ENCODE measurements at places on chromosomes 6 and 20.

DNA sequence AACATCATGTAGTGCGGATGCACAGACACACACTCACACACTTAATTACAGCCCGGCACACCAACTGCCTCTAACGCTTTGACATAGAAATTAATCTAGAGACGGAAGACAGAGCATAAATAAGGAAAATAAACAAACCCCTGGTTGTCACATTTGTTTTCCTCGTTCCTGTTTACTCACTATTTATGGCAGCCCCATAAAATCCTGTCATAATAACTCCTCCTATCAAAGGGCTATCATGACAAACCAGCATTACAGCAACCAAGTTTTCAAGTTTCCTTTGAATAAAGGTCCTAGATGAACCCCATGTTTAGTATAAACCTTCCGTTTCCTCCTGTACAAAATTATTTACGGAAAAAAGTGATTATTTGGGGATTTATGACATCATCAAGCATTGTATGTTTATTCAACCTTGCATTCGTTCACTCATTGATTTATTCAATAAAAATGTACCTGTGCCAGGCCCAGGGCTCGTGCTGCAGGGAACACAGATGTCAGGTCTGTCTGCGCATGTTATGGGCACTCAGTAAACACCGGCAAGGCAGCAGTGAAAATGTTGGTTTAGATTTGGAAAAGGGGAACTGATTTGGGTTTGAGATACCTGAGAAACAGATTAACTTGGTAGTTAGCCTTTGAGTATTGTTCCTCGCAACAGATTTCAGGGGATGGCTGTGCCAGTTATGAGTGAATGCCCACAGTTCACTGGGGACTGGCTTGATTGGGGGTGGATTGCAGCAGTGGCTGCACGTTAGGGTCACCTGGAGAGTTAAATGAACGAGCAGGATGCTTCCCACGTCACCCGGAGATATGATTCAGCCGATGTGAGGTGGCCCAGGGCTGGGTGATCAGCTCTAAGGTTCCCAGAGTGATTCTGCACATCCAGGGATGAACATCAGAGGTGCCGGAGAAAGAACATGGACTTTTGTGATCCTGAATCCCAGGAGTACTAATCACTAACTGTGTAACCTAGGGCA is 295.3 kb upstream of the FOXQ1 start:
- H3K4me1 ChIP-seq = no peaks in the 10 kb centered on the region
- H3K27me3 ChIP-seq = no peaks in the 10 kb centered on the region

- H3K27me3 ChIP-seq = no peaks in the 10 kb centered on the region
- no peak overlapping the region for H3K27ac ChIP-seq
- H3K4me3 ChIP-seq = no peak overlapping the region
- no peak for DNase-seq
- no peaks in the 10 kb centered on the region for H3K4me1 ChIP-seq
Measured at GRCh38 chr20:58294497-58295455, 14.7 kb upstream of the RAB22A start.

- no peaks in the 10 kb centered on the region for H3K27me3 ChIP-seq
- H3K4me3 ChIP-seq = peak overlapping the region; percentile 94
- H3K4me1 ChIP-seq = peaks cover 17% of the 10 kb centered on the region
- H3K36me3 ChIP-seq = no peaks in the 10 kb centered on the region
Measured at GRCh38 chr6:31580807-31581433, 1.3 kb downstream of the LTB start.

DNA sequence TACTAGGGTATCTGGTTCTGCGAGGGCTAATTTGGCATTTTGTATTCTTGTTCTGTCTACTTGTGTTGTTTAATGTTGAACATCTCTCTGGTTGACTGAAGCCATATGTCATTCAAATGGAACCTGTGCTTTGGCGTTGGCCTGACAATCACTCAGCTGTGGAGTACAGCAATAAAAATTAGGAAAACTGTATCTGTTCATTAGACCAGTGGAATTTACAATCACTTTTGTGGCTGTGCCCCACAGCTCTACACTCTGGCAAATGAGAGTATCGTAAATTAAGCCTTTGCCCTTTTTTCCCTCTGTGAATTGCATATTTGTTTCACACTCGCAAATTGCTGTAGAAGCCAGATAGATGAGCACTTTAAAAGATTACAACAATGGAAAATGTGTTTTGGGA is 102.0 kb downstream of the ARID1B start:
- no peak overlapping the region for H3K4me3 ChIP-seq
- no peaks in the 10 kb centered on the region for H3K27me3 ChIP-seq
- peaks cover 46% of the 10 kb centered on the region for H3K4me1 ChIP-seq
- no peaks in the 10 kb centered on the region for H3K36me3 ChIP-seq

DNA sequence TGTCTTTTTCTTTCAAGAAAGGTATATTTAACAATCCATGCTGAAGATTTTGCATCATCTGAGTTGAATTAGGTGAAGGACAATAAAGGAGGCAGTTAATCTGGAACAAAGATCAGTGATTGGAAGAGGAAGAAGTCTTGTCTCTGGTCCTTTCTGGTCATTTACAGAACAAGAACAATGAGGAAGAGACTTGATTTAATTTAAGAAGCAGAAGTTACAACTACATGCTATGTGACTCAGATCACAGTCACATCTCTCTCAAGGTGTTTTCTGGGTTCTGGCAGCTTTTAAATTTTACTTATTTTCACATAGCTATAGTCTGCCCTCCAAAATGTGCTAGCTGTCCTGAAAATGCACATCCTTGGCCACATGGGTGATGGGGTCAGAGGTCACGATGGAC is 53.5 kb upstream of the DEK start:
- H3K27me3 ChIP-seq = no peaks in the 10 kb centered on the region
- no peaks in the 10 kb centered on the region for H3K36me3 ChIP-seq
- H3K4me3 ChIP-seq = no peak overlapping the region
- no peak overlapping the region for H3K27ac ChIP-seq
- no peak for DNase-seq

Measured in thoracic aorta (tissue), 2 donors.